ENCODE measurements at places on chromosomes 12 and 14.

DNA sequence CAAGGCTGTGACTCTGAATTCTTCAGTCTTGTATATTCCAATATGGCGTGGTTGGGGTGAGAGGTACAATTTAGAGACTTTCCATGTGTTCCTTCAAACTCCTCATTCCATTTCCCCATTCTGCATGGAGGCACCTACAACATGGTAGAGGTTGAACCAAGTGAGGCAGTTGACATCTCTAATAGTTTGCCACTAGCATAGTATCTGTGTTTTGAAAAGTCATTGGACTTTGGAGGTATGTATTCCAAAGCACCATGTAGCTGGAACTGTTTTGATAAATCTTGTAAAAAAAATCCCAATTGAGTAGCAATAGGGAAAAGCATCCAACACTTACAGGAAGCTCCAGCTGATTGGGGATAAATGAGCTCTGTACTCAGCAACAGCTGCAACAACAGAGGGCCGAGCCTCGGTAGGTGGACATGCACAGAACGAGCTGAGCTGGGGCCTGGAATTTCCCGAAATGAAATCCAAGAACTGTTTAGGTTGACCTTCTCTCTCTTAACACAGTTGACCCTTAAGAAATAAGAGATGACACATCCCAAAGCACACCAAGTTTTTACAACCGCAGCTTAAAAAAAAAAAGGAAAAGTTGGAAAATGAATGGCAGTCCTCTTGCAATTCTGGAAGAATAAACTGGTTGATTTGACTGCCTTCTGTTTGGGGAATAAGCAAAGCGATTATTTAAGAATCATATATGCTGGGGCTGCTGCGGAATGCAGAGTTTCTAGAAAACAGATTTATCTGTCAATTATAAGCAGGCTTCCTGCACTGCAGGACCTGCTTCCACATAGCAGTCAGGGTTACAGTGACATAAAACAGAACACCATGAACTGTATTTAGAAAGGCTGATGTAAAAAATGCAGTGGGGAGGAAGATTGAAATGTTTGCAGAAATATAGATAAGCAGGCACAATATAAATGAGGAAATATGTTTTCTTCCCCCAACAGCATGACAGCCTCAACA is 194.6 kb upstream of the KRR1 start:
- no peak for DNase-seq

DNA sequence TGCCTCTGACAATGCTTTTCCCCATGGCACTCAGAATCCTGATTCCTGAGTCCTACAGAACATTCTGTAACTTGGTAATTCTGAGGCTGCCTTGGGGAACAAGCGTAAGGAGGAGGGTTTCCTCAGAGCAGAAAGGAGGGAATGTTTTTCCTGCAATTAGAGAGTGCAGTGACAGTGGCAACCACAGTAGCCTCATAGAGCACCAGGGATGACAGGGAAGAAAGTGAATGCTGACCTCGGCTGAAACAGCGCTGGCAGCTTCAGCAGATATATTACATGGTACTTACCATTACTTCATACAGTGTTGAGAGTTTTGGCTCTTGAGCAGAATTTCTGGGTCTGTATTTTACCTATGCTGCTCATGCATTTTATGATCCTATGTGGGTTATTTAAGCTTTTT is 757.1 kb downstream of the NRXN3 start:
- no peak for DNase-seq

- DNase-seq = no peak
These were observed 15.8 kb downstream of the CD9 start for GRCh38 chr12:6215932-6216494.

DNA sequence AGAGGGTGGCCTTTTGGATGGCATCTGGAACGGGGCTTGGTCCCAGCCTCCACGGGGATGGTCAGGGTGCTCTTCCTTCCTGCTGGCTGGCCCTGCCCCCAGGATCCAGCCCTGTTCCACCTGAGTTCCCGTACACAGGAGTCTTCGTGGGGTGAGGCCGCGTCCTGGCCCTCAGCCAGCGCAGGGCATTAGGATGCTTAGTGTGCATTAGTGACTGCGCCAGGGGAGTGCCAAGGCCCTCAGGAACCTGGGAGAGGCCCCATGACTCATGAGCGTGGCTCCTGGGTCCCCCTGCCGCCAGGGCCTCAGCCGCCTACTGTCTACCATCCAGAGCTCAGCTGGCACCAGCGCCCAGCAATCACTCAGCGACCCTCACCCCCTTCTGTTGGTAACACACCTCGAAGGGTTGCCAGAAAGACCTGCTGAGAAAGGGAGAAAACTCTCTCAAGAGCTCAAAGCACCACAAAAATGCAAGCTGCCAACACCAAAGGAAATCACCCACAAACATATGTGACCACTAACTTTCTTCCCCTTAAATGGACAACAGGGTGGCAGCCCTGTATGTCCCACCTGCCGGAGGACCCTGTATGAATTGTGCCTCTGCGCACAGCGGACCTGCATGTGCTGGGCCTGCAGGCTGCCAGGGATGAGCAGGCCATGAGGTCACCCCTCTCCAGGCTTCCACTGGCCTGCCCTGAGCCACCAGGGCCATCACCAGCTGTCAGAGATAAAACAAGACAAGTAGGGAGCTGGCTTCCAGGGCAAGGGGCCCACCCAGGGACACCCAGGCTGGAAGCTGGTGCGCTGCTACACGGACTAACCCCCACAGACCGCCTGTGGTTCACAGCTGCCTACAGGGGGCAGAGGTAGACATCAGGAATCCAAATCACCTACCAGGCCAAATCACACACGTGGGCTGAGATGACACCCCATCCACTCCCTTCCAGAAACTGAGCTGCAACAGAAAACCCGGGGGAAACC is 28.7 kb downstream of the CCDC85C start:
- DNase-seq = no peak

DNA sequence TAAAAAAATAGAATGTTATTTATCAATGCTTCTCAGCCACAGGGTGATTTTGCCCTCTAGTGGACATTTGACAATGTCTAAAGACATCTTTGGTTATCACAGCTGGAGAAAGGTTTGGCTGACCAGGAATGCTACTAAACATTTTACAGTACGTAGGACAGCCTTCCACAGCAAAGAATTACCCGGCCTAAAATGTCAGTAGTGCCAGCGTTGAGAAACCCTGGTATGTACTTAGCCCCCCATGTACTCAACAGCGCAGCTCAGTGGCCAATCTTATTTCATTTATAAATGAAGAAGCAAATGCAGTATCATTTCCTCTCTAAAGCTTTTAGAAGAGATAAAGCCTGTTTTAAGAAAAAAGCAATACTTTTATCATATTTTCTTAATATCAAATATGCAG is 5.8 kb downstream of the MARK3 start:
- no peak for DNase-seq

DNA sequence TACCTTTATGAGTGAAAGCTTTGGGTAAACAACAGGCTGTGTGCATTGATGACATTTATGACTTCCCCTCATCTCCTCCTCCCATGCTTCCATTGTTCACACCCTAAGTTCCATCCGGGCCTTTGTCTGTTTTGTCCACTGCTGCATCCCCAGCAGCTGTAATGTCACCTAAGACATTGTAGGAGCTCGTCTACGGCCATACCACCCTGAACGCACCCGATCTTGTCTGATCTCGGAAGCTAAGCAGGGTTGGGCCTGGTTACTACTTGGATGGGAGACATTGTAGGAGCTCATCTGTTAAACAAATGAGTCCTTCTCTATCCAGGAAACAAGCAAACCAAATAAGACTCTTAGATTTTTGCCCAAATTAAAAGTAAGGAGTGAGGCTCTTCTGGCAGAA is 40.4 kb upstream of the SYCP3 start:
- DNase-seq = no peak

GRCh38 chr12:82357340-82357739 is 847 bp downstream of the CCDC59 start:
- no peak for DNase-seq

- DNase-seq = no peak
These were observed 80.6 kb upstream of the GTF2A1 start for GRCh38 chr14:81301371-81301770.

GRCh38 chr14:104395941-104396681 is 183.5 kb upstream of the C14orf180 start:
- no peak for DNase-seq

DNA sequence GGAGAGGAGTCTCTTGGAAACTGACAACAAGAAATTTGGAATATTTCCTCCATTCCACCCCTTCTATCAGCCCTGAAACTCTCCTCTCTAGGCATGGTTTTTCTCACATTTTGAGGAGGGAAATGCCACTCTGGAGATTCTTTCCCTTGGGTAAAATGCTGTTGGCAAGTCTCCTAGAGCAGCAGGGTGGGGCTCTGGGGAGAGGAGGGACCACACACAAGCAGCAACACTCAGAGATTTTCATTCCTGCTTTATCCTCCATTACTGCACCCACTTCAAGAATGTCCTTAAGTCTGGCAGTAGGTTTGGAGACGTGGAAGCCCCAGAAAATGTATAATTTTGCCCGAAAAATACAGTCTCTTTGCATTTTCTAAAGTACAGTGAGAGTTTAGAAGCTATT is 130.8 kb upstream of the FLRT2 start:
- DNase-seq = no peak
